T-helper 17 cell (primary cell): ENCODE measurements at places on chromosomes 3 and 15. TPM values are rescaled to one million over a fixed set of nuclear protein-coding genes. Genes with fewer than 3 reads are reported as not detected.
A peak's percentile ranks its signal among the peaks of the same experiment; 100 is the strongest.

The TF gene
- total RNA-seq = 0.65 TPM

The SST gene
- total RNA-seq = not detected

The DTX3L gene
- total RNA-seq = 34.0 TPM

DNA sequence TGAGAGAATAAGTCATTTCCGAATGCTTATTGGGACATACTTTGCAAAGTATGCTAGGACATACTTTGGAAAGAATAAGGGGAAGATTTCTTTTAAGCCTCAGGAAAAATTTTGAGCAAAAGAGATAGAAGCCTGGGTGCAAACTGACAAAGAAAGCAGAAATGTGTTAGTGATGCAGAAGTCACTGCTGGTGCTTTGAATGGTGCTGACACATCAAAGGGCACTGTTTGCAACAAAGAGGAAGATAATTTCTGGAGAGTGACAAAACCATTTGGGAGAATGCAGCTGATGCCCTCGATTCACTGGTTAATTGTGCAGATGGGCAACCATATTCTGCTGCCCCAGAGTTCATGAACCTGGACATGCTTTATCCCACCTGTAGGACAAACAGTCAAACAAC, 11.0 kb upstream of the RAP2B start:
- H3K27me3 ChIP-seq = no peaks in the 10 kb centered on the region
- no peak overlapping the region for H3K27ac ChIP-seq
- no peak for DNase-seq
- no peaks in the 10 kb centered on the region for H3K4me1 ChIP-seq
- H3K36me3 ChIP-seq = no peaks in the 10 kb centered on the region

GRCh38 chr3:15298504-15298903, 33.9 kb downstream of the SH3BP5 start:
- H3K4me3 ChIP-seq = no peak overlapping the region
- H3K4me1 ChIP-seq = peaks cover 54% of the 10 kb centered on the region
- no peak for DNase-seq
- peaks cover 15% of the 10 kb centered on the region for H3K36me3 ChIP-seq
- no peaks in the 10 kb centered on the region for H3K27me3 ChIP-seq

GRCh38 chr3:25178672-25179071, 249.4 kb upstream of the RARB start:
- H3K27ac ChIP-seq = no peak overlapping the region
- H3K27me3 ChIP-seq = no peaks in the 10 kb centered on the region
- no peak for DNase-seq
- H3K4me1 ChIP-seq = no peaks in the 10 kb centered on the region
- H3K4me3 ChIP-seq = no peak overlapping the region

DNA sequence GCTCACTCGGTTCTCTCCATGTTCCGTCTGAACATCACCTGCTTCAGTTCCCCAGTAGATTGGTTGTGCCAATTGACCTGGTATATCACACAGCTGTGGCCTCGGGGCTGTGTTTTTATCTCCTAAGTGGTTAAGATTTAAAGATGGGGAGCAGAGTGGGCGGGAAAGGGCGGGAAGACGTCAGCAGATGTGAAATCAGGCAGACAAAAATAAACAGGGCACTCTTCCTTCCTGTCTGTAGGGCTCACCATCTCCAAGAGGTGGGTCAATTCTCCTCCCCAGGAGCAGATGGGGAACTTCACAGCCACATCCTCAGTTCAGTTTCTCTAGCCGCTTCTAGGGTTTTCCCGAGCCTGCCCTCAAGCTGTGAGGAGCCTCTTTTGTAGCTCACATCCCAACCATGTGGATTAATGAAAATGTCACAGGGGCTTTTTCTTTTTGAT, 26.8 kb upstream of the LIMD1 start:
- H3K4me1 ChIP-seq = peaks cover 12% of the 10 kb centered on the region
- no peak overlapping the region for H3K4me3 ChIP-seq
- peak overlapping the region; percentile 66 for H3K27ac ChIP-seq
- DNase-seq = no peak
- H3K36me3 ChIP-seq = no peaks in the 10 kb centered on the region
- no peaks in the 10 kb centered on the region for H3K27me3 ChIP-seq

GRCh38 chr3:125069968-125070745, 14.4 kb upstream of the HEG1 start:
- H3K27me3 ChIP-seq = peaks cover 7% of the 10 kb centered on the region
- no peak for DNase-seq
- peaks cover 5% of the 10 kb centered on the region for H3K4me1 ChIP-seq
- no peak overlapping the region for H3K4me3 ChIP-seq
- no peak overlapping the region for H3K27ac ChIP-seq
- no peaks in the 10 kb centered on the region for H3K36me3 ChIP-seq

GRCh38 chr15:51706291-51706690, 25.0 kb downstream of the SCG3 start:
- DNase-seq = no peak
- no peaks in the 10 kb centered on the region for H3K4me1 ChIP-seq
- no peaks in the 10 kb centered on the region for H3K36me3 ChIP-seq
- H3K27me3 ChIP-seq = peaks cover 24% of the 10 kb centered on the region

- no peak for DNase-seq
- no peak overlapping the region for H3K27ac ChIP-seq
- peaks cover 4% of the 10 kb centered on the region for H3K4me1 ChIP-seq
- H3K36me3 ChIP-seq = no peaks in the 10 kb centered on the region
- peaks cover 9% of the 10 kb centered on the region for H3K27me3 ChIP-seq
Measured at GRCh38 chr15:66940368-66940767, 125.0 kb upstream of the SMAD3 start.

DNA sequence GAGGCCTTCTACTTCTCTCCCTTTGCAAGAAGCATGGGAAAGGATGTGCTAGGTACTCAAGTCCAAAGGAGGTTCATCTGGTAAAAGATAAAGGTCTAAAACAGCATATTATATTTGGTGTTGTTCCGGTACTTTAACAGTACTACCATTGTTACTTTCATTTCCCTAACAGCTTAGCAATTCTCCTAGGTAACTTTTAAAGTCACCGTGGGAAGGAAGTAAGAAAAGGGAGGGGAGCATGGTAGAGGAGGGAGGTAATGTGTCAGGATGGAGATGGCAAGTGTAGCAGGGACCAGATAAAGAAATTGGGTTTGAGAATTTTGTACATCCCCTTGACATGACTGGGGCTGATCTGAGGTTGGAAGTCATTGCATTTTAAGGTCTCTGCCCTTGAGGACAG, 89.4 kb upstream of the SKOR1 start:
- no peaks in the 10 kb centered on the region for H3K27me3 ChIP-seq
- DNase-seq = no peak
- no peak overlapping the region for H3K4me3 ChIP-seq
- peak overlapping the region; percentile 37 for H3K27ac ChIP-seq
- peaks cover 18% of the 10 kb centered on the region for H3K4me1 ChIP-seq
- H3K36me3 ChIP-seq = peaks cover 2% of the 10 kb centered on the region

GRCh38 chr3:24224666-24225384, 269.8 kb downstream of the THRB start:
- H3K4me3 ChIP-seq = no peak overlapping the region
- no peak overlapping the region for H3K27ac ChIP-seq
- no peaks in the 10 kb centered on the region for H3K36me3 ChIP-seq

GRCh38 chr15:63446255-63446654, 58.1 kb upstream of the USP3 start:
- peaks cover 9% of the 10 kb centered on the region for H3K4me1 ChIP-seq
- H3K4me3 ChIP-seq = no peak overlapping the region
- DNase-seq = peak; percentile 36
- peaks cover 9% of the 10 kb centered on the region for H3K27me3 ChIP-seq
- no peaks in the 10 kb centered on the region for H3K36me3 ChIP-seq

- no peak overlapping the region for H3K27ac ChIP-seq
- peaks cover 4% of the 10 kb centered on the region for H3K27me3 ChIP-seq
- H3K4me1 ChIP-seq = peaks cover 6% of the 10 kb centered on the region
- no peak for DNase-seq
- no peak overlapping the region for H3K4me3 ChIP-seq
Measured at GRCh38 chr3:153042088-153042487, 119.9 kb upstream of the RAP2B start.

DNA sequence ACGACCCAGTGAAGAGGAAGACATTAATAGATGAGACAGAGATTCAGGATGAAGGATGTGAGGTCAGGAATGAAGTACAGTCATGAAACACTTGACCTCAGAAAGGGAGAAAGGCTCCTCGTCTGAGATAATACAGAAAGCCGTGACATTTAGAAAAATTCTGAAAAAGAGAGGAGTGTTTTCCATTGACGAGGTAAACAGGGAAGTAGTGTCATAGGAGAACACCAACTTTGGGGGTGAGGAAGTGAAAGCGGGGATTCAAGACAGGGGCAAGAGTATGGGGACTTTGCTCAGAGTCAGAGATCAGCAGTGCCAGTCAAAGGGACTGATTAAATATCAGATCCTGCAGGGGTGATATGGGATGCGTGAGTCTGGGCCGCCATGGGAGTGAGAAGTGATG, 160.9 kb downstream of the PLCL2 start:
- peak overlapping the region; percentile 32 for H3K27ac ChIP-seq
- peaks cover 21% of the 10 kb centered on the region for H3K4me1 ChIP-seq
- peaks cover 15% of the 10 kb centered on the region for H3K36me3 ChIP-seq

- no peak for DNase-seq
- H3K4me1 ChIP-seq = peaks cover 2% of the 10 kb centered on the region
- no peak overlapping the region for H3K27ac ChIP-seq
- H3K36me3 ChIP-seq = no peaks in the 10 kb centered on the region
- no peak overlapping the region for H3K4me3 ChIP-seq
- H3K27me3 ChIP-seq = peaks cover 36% of the 10 kb centered on the region
Measured at GRCh38 chr15:92606126-92606835, 49.3 kb downstream of the FAM174B start.
